Osteocyte (in vitro differentiated cells): ENCODE measurements at places on chromosomes 11 and 22.

DNA sequence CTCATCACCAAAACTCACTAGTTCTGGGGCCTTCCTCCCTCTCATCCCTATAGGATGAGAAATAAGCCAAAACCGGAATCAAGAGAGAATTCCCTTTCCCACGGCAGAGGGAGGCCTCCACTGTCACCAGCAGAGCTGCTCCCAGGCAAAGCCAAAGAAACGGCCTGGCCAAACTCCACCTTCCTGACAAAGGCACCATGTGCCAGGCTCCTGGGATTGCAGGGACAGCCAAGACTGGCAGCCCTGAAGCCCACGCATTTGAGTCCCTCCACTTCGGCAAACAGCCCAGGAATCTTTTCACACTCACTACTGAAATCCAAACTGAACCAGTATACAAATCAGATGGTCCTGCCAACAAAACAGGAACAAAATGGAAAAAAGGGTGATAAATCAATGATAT is 6.1 kb downstream of the SMCO4 start:
- DNase-seq = no peak

GRCh38 chr11:7490535-7490934 is 5.2 kb downstream of the OLFML1 start:
- no peak for DNase-seq

- no peak for DNase-seq
These were observed 6.6 kb upstream of the FLI1 start for GRCh38 chr11:128687321-128687720.

GRCh38 chr22:45047260-45047659 is 37.5 kb upstream of the PHF21B start:
- DNase-seq = no peak

- no peak for DNase-seq
These were observed 553.0 kb downstream of the JRKL start for GRCh38 chr11:96942855-96943254.

DNA sequence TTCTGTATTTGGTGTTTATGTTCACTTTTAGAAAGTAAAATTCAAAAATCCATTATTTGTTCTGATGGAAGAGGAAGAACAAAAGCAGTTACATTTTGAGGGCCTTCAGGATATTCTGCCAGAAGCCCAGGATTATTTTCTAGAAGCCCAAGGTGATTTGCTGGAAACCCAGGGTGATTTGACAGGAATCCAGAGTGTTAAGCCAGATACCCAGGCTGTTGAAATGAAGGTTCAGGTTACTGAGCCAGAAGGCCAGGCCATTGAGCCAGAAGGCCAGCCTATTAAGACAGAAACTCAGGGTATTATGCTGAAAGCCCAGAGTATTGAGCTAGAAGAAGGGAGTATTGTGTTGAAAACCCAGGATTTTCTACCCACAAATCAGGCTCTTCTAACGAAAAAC is 33.1 kb downstream of the CCDC15 start:
- DNase-seq = no peak

DNA sequence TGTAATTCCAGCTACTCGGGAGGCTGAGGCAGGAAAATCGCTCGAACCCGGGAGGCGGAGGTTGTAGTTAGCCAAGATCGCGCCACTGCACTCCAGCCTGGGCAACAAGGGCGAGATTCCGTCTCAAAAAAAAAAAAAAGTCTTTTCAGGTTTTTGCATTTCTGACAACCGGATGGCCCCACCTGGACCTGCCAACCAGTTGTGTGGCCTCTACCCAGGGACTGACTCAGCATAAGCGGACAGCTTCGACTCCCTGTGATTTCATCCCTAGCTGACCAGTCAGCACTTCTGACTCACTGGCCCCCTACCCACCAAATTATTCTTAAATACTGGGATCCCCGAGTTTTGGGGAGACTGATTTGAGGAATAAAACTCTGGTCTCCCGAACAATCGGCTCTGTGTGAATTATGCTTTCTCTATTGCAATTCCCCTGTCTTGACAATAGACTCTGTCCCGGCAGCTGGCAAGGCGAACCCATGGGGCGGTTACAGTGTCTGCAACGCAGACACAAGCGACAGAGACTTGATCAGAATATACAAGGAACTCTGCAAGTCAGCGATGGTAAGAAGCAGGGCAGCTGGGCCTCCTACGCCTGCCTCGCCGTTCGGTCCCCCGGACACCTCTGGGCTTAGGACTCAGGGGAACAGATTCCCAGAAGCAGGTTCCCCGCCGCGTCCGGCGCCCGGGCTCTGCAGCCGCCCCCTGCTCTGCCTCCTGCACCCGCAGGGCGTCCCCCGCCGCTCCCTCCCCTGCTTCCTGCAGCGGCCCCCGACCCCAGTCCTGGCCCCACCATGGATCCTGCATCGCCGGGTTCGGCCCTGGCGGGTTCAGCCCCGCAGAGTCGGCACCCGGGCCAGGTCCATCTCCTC is 741 bp upstream of the TALDO1 start:
- DNase-seq = no peak

GRCh38 chr11:110989428-110990133 is 255.9 kb upstream of the POU2AF2 start:
- no peak for DNase-seq

- no peak for DNase-seq
These were observed 75.4 kb downstream of the AASDHPPT start for GRCh38 chr11:106152824-106153223.

DNA sequence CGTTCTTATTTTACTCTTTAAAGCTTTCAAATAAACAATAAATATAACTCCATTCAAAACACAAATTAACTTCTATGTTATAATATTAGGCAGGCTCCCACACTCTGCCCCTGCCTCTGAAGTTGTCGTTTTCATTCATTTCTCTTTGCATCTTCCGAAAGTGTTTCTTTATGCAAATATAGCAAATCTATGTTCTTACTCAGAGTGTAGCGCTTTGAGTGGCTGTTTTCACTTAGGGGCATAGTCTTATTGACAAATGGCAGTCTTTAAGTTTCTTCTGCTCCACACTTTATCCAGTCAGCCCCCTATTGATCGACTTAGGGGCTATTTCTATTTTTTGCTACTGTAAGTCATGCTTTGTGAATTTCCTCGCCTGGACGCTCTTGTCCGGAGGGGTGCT is 45.3 kb upstream of the RTL6 start:
- DNase-seq = no peak

- no peak for DNase-seq
These were observed 1873.4 kb downstream of the LRRC4C start for GRCh38 chr11:39586036-39586435.

GRCh38 chr11:117823946-117824420 is 561 bp downstream of the FXYD2 start:
- no peak for DNase-seq

DNA sequence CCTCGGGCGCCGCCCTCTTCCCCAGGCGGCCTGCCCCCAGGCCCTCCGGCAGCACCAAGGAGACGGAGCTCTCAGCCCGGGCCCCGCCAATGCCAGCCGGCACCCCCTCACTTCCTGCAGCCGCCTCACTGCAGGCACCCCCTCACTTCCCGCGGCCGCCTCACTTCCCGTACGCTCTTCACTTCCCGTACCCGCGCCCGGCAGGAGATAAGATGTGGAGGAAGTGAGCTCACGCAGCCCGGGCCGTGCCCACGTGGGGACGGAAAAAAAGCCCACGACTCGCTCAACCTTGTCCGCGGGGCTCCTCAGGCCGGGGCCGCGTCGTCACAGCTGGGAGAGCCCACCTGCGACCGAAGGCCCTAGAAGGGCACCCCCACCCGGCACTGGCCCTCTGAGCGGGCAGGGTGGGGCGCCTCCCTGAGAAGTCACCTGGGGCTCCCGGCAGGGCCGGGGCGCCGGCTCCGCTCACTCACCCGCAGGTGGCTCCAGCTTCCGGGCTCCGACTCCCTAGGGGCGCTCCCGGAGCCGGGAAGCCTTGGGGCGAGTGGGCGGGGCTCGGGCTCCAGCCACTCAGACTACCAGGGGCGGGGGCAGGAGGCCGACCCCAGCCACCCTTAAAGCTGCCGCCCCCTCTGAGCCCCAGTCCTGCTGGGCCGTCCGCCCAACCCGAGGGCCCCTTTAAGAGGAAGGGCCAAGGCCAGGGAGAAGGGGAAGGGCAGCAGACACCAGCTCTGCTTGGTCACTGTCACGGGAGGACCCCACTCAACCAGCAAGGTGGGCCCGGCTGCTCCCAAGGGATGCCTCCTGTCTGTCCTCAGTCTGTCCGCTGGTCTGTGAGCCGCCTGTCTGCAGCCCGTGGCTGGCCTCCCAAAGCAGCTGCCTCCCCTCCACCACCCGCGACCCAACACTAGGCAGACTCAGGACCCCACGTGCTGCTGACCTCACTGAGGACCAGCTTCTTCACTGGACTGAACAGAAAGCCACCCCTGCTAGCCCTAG is 31.4 kb downstream of the PISD start:
- peak; percentile 89 for DNase-seq

- no peak for DNase-seq
These were observed 67.9 kb downstream of the CYB5R2 start for GRCh38 chr11:7605186-7605943.
